Left lung (tissue), 14 donors: ENCODE measurements at places on chromosomes 11 and 22. TPM values are rescaled to one million over a fixed set of nuclear protein-coding genes. Genes with fewer than 3 reads are reported as not detected.
A peak's percentile ranks its signal among the peaks of the same experiment; 100 is the strongest.

The SELENOH gene
- polyA plus RNA-seq = 111 TPM

DNA sequence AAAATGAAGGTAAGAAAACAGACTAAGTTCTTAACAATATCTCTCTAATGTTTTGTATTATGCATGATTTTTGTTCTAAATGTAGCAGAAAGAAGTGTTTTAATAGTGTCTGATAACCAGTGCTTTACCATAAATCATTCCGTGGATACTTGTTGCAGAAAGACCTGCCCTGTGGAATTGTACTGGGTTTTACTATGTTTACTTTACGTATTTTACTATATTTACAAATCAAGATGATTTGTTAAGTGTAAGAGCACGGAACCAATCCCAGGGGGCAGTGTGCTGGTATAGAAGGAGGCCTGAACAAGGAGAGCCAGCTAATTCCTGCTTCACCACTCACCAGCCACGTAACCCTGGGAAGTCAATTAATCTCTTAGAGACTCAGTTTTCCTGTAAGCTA is 1.4 kb downstream of the HTR3B start:
- no peak for DNase-seq

- no peak for DNase-seq
Measured at GRCh38 chr11:48025984-48026340, 45.6 kb downstream of the PTPRJ start.

GRCh38 chr11:129291546-129291945 is 84.1 kb upstream of the BARX2 start:
- DNase-seq = no peak

DNA sequence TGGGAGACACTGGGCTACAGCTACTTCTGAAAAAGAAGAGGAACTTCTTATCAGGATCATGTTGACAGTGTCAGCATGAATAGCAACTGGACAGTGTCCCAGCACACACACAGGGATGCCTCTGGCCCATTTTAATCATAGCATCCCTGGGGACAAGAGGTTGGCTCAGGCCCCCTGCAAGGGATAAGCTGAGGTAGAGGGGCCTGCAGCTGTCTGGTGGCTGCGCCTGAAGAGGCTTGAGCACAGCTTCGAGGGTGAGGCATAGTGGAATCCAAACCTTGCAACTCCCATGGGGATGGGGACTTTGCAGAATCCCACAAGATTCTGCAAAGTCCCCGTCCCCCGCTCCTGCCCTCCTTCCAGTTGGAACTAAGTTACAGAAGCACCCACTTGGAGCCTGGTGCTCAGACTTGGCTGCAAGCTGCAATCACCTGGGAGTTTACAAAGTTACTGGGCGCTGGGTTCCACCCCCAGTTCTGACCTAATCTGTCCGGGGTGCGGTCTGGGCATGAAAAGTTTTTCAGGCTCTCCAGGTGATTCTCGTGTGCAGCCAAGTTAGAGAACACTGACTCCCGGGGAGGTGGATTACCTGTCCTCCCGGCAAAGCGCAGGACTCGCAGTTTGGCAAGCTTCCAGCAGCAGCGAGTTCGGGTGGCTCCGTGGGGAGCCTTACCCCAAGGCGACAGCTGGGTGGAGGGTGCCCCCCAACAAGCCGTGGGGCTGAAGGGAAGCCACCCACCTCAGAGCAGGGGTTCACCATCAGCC is 16.0 kb upstream of the LINC01488 start:
- DNase-seq = peak; percentile 66

GRCh38 chr11:83715927-83716535 is 429.9 kb upstream of the CCDC90B start:
- DNase-seq = no peak

GRCh38 chr11:33377412-33378370 is 120.5 kb downstream of the HIPK3 start:
- no peak for DNase-seq

DNA sequence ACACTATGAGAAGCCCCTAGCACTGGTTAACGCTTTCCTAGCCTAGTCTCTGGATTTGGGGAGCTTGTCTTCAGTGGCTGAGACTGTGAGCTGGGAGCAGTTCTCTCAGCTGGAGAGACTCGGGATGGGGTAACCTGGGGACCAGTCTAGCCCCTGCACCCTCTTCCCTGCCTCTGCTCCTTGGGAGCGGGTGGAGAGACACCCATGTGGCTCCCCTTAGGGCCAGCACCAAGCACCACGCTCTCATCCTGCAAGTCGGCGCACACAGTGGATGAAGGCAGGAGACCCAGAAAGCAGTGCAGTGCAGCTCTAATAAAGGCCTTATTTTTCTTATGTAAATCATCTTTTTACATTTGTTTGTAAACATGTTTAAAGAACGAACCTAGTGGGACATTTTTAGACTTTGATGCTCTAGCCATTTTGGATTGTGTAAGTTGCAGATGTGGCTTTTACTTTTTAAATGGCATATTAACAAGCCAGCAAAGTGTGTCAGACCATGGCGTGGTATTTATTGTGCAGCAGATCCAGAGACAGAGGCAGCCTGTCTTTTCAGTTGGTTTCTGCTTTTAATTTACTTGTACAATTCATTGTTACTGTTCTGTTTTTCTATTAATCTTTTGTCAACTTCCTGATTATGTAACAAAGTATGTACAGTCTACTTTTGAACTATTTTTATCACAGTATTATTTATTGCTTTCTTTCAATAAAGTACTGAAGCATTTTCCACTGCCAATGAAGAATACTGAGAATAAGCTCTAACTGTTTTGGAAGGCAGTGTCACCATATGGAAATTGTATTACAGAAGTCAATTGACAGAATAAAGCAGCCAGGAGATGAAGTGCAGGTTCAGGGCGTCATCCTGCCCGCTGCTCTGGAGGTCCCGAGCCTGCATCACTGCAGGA is 14.4 kb upstream of the CTTN start:
- no peak for DNase-seq
